ENCODE measurements at places on chromosomes 3 and 15.
A peak's percentile ranks its signal among the peaks of the same experiment; 100 is the strongest.

DNA sequence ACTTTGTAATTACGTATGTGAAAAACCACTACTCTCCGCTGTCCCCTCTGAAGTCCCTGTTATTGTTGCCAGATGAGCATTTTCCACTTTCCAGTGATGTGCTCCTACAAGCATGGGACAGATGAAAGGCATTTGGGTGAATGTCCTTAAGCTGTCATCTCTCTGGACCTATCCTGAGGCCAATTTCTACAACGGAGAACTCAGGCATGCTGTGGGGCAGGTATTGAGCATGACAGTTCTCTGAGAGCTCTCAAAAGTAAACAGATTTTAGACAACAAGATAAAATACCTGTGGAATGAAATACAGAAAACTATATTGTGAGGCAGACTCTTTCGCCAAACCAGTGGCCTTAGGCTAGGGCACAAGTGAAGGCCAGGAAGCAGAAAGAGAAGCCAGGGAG, 656.5 kb upstream of the NR2F2 start:
- no peak for DNase-seq

GRCh38 chr3:114355653-114356052, 61.8 kb downstream of the TIGIT start:
- DNase-seq = no peak

DNA sequence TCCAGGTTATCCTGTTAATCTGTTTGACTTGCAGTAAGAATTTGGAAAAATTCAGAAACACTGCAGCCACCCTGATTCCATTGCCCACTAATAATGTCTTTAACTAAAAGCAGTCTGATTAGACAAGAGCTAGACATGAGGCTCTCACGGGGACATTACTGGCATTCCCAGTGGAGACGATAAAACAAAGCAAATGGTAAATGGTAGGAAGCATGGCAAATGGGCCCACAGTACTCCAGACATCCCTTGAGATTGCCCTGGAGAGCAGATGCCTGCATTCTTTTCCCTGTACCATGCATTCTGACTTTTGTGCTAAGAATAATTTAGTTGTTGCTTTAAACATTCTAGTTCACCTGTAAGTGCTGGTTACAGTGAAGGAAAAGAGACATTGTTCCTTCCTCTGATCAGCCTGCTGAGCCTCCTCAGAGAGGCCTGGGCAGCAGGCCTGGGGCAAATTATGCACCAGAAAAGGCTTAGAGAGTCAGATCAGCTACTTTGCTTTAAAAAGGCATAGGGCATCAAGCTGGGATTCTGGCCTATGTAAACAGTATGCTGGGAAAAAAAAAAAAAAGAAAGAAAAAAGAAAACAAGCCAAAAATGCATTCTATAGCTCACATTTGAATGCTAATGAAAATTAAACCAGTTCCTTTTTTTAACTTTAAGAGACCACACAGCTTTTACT, 204.6 kb downstream of the GABRG3 start:
- DNase-seq = no peak

DNA sequence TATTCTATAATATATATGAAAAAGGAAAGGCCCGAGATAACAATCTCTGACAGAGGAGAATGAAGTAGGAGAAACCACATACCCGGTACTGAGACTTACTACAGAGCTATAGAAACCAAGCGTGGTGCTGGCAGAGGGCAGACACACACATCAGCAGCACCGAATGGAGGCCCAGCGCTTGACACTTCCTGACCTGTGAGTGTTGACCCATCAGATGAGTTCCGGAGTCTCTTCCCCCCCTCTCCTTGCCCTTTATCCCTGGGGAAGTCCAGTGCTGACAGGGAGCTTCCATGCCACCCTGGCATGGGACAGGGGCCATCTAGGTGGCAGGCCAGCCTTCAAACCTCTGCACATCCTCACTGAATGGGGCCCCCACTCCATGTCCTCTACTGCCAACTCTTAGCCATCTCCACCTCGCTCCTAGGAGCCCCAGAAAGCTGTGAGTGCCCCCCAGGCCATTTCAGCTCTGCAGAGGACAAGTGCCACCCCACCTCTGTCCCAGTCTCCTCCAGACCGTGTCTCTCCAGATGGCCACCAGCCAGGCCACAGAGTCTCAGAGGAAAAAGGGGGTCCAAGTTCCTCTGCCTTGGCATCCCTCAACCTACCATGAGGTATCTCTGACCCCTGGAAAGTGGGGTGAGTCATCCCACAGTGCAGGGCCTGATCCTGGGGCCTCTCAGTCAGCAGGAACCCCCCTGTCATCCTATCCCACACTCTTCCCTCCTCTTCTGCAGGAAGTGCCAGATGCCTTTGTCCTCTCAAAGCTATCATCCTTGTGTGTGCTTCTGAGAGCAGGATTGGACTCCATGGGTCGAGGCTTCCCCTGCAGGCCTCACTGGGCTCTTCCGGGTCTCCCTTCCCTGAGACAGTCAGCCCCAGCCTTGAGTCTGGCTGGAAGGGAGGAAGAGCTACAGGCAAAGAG, 116.5 kb upstream of the ALDH1A3 start:
- DNase-seq = no peak

GRCh38 chr3:39843440-39843839, 34.0 kb downstream of the MYRIP start:
- DNase-seq = no peak

DNA sequence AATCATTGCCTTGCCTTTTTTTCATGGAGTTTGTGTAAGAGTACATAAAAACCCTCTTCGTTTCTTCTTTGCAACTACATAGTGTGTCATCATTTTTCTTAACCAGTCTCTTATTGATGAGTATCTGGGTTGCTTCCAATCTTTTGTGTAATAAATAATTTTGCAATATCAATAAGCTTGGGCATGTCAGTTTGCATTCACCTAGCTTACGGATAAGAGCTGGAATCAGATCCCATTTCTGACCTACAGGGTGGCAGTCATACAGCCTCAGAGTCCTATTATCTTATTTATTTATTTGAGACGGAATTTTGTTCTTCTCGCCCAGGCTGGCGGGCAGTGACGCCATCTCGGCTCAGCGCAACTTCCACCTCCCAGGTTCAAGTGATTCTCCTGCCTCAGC, 18.3 kb downstream of the ANP32A start:
- DNase-seq = no peak

- DNase-seq = peak; percentile 81
These were observed 7.7 kb downstream of the CCR5 start for GRCh38 chr3:46378426-46378942.

DNA sequence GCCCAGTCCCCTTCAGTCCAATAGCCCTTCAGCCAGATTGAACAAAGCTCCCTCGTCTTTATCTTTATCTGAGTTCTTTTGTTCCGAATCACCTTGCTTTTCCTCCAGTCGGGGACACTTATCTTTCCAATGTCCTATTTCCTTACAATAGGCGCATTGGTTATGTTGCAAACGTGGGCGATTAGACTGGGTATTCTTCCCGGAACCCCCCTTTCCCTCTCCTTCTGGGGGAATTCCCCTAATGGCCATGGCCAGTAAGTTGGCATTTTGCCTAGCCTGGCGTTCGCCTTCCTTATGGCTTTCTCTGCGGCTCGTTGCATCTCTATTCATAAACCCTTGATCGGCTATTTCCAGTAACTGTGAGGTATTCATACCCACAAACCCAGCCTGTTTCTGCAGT, 82.2 kb upstream of the VEPH1 start:
- no peak for DNase-seq

- no peak for DNase-seq
These were observed 509.6 kb downstream of the IGSF11 start for GRCh38 chr3:118525077-118525476.

DNA sequence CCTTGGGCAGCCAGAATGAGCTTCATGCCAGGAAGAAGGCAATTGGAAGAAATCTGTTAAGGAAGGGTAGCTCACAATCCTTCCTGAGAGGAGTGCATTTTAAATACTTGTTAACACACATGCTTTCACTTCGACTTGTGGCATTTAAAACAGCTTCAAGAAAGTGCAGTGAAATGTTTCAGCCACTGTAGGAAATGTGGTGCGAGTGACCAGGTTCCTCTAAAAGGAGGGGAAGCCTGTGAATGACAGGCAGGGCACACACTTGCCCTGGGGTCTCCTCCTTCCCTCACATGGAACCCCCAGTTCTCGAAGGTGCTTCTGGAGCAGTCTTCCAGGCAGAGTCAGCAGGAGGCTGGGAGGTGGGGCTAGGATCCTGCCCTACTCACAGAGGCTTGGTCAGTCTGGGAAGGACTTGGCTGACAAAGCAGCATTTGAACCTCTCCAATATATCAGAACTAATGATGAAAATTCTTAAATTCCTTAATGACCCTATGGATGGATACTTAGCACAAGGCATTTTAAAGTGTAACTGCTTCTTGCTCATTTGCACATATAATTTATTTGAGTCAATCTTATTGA, 358.6 kb downstream of the CHST2 start:
- no peak for DNase-seq

- DNase-seq = no peak
These were observed 4.9 kb upstream of the MAGEF1 start for GRCh38 chr3:184716622-184717398.

- peak; percentile 10 for DNase-seq
These were observed 96.1 kb downstream of the FMN1 start for GRCh38 chr15:33098094-33099058.

DNA sequence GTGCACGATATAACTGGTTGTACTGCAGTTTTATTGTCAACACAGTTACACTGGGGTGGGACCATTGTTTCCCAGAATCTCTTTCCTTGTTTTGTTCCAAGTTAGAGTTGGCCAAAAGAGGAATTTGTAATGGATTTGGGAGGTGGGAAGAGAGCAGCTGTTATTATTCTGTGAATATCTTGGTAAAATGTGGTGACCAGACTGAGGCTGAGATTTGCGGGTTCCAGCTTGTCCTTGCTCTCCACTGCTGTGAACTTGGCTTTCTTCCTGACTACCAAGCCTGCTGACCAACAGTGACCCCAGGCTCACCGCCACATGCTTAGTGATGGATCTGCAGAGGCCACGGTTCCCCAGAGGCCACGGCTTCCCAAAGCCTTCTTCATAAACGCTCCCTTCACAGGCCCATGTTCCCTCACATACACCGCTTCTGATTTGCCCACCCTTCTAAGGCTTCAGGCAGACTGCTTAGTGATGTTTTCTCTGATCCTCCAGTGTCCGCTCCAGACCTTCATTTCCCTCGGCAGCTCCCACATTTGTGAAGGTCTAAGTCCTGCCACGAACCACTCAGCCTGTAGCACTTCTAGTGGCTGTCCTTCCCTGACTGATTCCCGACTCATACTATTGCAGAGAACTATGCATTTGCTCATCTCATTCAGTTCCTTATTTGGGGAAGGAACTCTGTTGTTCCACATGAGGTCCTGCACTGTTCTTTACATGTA, 525.5 kb upstream of the RGMA start:
- no peak for DNase-seq

DNA sequence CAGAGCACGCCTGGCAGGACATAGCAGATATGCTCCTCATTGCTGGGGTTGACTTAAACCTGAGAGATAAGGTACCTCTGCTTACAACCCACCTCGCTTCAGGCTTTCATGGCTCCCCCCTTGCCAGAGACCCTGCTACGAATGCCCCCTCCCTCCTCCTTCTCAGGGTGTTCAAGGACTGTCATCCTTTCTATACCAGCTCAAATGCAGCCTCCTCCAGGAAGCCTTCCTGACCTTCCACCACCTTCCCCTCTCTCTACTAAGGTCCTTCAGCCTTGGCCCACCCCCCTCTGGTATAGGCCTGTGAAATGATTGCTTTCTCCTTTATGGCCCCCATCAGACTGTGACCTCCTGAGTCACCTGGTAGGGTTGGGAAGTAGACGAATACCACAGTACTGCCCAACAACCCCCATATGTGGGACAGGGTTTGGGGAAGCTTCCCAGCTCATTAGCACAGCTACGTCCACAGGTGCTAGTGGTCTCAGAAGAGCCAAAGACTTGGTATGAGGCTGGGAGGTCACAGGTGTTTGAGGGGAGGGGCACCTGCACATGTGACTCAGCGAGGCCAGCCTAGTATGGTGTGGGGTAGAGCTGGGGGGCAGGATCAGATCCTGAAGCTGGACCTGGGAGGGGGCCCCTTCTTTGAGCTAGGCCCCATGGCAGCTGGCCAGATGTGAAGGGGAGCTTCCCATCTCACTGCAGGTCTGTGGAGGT, 32.0 kb downstream of the ANKDD1A start:
- DNase-seq = no peak

DNA sequence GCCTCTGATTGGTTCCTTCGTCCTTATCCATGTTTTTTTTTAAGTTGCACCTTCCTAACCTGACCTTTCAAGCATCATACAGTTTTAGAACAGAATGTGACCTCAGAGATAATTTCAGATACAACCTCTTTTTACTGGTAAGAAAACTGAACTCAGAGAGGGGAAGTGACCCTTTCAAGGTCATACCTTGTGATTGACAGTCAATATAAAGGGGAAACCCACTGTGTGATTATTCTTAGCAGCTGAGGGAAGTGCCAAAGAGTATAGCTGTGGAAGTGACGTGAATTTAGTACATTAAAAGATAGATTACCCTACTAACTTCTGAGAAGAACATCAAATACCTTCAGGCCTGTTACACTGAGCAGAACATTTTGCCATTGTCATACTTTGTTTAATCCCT, 319.4 kb downstream of the NEK10 start:
- DNase-seq = no peak

DNA sequence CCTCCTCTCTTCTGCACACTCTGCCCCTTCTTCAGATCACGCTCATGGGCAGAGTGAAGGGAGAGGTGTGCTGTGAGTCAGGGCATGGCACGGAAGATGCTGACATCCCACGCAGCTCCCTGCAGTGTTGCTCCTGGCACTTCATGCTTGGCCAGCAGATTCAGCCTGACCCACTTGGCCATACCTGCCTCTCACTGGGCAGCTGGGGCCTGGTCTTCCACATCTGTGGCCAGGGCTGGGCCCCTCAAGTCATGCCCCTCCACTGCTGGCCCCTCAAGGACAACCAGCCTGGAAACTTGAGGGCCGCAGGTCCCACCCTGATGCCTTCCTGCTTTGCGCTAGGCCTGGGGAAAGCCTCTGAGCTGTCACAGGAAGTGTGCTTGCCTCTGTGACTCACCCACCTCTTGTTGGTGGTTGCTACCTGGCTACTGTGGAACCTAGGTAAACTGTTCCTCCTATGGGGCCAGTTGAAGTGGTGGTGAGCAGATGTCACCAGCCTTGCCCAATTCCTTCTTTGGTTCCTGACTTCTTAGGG, 48.7 kb downstream of the BSN start:
- DNase-seq = no peak

DNA sequence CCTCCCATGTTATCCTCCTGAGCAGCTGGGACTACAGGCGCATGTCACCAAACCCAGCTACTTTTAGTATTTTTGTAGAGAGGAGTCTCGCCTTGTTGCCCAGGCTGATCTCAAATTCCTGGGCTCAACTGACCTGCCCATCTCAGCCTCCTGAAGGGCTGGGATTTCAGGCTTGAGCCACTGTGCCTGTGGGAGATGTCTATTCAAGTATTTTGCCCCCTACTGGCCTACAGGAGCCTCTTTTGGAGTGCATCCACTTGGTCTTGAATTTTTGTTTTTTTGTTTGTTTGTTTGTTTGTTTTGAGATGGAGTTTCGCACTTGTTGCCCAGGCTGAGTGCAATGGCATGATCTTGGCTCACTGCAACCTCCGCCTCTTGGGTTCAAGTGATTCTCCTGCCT, 3.2 kb upstream of the DHX30 start:
- DNase-seq = peak; percentile 35

DNA sequence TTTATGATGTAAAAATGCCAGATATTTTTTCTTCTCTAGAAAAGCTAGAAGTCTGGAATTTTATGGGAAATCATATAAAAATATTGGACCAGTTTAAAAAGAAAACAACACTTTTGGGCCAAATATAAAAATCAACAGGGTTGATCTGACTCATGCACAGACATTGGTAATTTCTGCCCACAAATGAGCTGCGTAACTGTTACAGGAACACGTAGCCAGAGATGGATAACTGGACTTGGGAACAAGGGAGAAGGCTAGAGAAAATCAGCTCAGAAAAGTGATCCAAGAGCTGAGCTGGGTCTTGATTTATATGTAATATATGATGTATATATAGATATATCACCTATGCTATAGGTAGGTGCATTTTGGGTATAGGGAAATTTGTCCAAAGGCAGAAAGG, 36.8 kb upstream of the NAALADL2 start:
- no peak for DNase-seq
